ENCODE measurements at places on chromosomes 1 and 21.

DNA sequence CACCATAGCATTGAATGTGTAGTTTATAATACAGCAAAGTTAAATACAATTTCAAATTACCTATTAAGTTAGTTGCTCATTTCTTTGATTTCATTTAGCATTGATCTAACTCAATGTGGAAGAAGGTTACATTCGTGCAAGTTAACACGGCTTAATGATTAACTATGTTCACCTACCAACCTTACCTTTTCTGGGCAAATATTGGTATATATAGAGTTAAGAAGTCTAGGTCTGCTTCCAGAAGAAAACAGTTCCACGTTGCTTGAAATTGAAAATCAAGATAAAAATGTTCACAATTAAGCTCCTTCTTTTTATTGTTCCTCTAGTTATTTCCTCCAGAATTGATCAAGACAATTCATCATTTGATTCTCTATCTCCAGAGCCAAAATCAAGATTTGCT, at the start of gene ANGPTL3:
Gene ANGPTL3 (plus strand): TSS at position 240 of the 400 bp plus-strand sequence. CDS start 47 bp downstream, at position 287.
- no peak for DNase-seq

DNA sequence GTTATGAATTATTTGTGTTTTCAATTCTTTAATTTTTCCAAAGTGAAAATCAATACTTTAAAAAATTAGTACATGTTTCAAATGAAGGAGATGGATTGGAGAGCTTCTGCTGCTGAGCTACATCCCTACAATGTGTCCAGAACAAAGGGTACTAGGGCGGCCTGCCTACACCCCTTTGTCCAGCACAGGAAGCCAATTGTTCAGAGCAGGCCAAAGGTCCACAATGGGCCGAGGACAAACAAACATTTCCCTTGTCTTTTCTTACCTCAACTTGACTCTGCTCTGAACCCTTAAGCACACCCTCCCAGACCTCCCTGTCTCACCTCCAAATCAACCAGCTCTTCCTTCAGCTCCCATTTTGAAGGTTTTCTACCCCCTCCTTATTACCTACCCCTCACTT, 39.4 kb upstream of the CAMK1G start:
- no peak for DNase-seq

DNA sequence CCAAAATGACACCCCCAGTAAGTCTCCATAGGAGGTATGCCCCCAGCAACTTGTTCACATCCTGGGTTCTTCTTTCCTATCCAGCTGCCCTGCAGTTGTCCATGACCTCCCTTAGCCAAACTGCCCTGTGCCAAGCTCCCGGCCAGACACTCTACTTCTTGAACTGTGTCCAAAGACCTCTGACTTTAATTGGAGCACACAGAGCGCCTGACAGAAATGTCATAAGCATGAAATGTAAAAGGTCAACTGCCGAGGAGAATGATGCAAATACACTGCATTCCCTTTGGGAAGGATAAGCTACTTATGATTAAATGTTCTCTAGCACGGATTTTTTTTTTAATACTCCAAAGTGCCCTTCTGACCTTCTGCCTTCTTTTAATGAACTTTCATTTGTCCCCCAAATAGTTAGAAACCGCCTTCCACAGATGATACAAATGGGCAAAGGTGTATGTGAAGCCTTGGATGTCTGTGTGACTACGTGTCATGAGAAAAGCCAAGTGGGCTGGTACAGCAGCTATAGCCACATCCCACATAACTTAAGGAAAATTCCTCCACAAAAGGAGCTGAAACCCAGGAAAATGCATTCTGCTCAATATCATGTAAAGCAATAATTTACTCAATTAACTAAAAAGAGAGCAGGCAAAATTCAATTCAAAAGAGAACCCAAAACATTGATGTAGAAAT, 26.8 kb downstream of the PALMD start:
- DNase-seq = no peak

DNA sequence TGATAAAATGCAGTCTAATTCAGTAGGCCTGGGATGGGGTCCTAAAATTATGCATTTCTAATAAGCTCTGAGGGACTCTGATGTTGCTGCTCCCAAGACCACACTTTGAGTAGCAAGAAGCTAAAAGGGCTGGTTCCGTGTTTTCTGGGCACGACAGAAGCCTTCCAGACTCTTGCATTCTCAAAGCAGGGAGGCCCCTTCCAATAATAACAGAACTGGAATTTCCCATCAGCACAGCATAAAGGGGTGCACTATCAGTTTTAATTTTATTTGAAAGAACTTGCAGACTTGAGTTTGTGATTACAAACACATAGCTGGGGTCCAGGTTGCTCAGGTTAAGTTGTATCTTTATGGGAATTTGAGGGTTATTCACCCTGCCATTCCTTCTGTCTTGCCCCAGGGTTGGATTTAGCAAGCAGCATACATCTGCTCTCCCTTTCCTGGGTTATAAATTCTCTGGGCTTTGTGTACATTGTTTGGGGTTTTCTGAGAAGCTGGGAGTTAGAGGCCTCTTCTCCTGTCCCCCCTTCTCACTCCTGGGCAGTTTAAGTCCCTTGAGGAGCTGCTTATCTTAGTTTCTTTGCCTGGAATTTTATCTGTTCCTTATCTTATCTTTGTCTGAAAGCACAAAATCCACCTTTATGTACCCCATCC, 94.2 kb upstream of the SLC2A1 start:
- no peak for DNase-seq

GRCh38 chr1:221203224-221204054, 324.2 kb downstream of the HLX start:
- DNase-seq = peak; percentile 11

- DNase-seq = no peak
Measured at GRCh38 chr21:45029298-45029947, 45.0 kb upstream of the ADARB1 start.

GRCh38 chr1:96752394-96752793, 30.8 kb downstream of the PTBP2 start:
- no peak for DNase-seq

GRCh38 chr1:181033128-181033798, 520 bp upstream of the MR1 start:
- peak; percentile 59 for DNase-seq

- DNase-seq = no peak
Measured at GRCh38 chr1:117892512-117892911, 36.9 kb downstream of the GDAP2 start.

- no peak for DNase-seq
Measured at GRCh38 chr1:96009831-96010434, 711.7 kb upstream of the PTBP2 start.
